ENCODE measurements at places on chromosomes 3 and 15.

- DNase-seq: no peak
These were observed 53.1 kb downstream of the CLDN1 start for GRCh38 chr3:190269101-190269500.

GRCh38 chr3:102215166-102215565 is 219.6 kb upstream of the ZPLD1 start:
- no peak for DNase-seq

DNA sequence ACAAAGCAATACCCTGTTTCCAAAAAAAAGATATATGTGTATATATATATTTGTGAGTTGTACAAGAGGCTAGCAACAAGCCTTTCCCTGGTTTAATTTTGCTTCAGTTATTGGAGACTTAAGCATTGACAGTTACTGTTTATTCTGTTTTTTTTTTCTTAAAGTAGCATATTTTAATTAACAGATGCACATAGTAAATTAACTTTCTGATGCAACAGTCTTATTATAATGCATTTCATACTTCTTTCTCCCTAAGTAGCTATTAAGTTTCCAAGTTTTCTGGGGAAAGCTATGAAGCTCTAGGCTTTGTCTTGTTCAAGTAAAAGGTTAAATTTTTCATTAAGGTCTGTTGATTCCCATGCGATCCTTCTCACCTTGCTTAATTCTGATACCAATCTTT is 17.9 kb downstream of the PRKCI start:
- DNase-seq: no peak

GRCh38 chr3:72977060-72977808 is 19.4 kb upstream of the PPP4R2 start:
- DNase-seq: no peak

GRCh38 chr3:14523792-14524191 is 16.4 kb downstream of the GRIP2 start:
- DNase-seq: no peak

DNA sequence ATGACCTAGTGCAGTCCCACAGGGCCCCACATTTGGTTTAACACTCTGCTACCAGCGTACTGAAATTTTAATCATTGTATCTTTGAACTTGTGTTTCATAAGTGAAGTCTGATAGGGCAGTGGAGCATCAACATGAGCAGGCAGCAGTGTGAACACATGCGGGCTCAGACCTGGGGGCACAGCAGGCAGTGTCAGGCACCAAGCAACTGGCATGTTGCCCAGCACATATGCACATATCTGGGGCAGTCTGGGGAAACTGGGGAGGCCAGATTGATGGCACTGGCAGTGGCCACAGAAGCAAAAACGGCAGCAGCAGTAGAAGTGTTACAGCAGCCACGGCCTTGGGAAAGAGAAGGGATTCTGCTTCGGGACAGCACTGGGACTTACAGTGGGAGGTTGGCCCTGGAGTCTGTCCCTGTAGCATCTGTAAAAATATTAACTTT is 353.9 kb upstream of the KCNMB2 start:
- no peak for DNase-seq
